ENCODE measurements at places on chromosomes 6 and 20. TPM values are rescaled to one million over a fixed set of nuclear protein-coding genes. Genes with fewer than 3 reads are reported as not detected.

FILIP1 gene
- 183 TPM for total RNA-seq

CD93 gene
- 40.3 TPM for total RNA-seq

MYL9 gene
- 2,307 TPM for total RNA-seq

PAX1 gene
- 0.35 TPM for total RNA-seq

CTCFL gene
- not detected for total RNA-seq

LGSN gene
- not detected for total RNA-seq

C20orf204 gene
- total RNA-seq: 0.86 TPM

TPD52L2 gene
- 72.0 TPM for total RNA-seq

DNA sequence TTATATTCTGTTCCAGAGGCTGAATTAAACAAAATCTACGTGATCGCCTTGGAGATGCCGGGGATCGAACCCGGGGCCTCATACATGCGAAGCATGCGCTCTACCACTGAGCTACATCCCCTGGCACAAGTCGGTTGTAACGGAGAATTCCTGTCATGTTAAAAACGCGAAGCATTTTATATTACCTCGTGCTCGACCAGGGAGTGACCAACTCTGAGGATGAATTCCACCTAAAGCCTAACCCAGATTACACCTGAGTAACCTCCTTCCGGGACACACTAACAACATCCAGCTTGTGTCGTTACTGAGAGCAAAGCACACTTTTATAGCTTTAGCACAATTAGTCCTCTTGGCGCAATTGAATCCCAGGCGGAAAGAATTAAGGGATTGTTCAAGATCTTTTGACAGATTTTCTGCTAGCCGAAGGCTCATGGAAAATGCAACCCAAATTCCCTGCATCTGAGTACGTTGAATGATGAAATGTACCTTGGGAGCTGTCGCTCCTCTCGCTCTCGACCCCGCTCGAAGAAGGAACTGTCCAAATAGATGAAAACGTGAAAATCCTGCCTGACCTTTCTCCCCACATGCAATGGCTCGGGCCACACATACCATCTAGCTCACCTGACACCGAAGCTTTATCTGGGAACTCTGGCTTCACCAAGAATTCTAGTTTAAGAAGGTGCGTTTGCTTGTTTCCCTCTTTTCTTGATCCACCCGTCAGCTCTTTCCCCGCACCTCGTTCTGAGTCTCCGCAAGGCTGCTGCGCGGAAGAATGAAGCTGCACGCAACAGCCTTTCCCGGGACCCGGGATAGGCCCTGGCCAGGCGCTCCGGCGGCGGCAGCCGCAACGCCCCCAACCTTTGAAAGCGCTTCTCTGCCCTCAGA, 148.3 kb downstream of the GPX5 start:
- no peak for DNase-seq

DNA sequence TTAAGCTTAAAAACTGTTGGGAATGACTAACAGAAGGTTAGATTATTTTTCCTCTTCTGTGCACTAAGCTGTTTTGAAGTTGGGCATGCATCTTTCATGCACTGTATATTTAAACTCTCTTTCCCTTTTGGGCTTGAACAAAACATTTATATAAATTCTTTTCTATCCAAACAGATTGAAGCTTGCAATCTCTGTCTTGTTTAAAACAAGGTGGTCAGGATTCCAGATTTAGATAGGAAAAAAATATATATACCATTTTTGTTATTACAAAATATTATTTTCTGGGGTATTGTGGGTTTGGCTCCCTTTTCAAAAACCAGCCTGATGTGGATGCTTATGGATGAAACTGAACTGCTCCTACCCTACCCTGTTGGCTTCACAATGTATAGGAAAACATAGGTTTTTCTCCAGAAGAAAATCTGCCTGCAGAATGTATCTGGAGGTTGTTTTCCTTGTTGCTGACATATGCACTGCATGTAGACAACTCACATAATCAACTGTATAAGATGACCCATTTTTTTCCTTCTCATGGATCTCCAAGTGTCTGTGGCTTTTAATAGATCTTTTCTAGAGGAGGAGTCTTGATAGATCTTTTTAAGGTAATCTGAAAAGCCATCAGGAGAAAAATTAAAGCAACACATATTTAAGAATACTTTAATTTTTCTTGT, 146.3 kb downstream of the PRL start:
- DNase-seq: no peak

- DNase-seq: no peak
Observed at GRCh38 chr6:38144365-38144945, 324.9 kb downstream of the ZFAND3 start.

DNA sequence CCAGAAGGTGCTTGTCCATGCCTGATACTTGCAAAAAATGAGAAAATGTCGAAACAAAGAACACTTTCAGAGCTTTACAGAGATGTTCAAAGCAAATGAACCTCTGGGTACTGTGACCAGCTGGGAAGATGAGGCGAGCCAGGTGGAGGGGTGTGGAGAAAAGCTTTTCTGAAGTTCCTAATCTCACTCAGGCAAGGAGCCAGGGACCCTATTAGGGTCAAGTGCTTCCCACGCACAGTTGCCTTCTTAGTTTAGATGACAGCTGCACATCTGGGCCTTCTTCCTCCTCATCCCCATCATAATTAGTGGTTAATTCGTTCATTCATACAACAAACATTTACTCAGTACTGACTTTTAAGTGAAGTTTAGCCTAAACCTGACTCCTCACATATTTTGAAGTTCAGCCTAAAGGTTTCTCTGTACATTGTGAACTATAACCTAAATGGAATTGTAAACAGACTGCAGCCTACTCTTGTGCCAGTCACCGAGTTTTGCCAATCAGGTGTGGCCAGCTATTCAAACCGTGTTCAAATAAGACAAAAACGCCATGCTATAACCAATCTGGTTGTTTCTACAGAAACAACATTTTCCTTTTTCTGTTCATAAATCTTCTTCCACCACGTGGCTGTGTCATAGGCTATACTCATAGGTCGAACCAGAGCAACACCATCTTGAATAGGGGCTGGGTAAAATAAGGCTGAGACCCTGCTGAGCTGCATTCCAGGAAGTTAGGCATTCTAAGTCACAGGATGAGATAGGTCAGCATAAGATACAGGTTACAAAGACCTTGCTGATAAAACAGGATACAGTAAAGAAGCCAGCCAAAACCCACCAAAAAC, 19.3 kb upstream of the AHCY start:
- no peak for DNase-seq

DNA sequence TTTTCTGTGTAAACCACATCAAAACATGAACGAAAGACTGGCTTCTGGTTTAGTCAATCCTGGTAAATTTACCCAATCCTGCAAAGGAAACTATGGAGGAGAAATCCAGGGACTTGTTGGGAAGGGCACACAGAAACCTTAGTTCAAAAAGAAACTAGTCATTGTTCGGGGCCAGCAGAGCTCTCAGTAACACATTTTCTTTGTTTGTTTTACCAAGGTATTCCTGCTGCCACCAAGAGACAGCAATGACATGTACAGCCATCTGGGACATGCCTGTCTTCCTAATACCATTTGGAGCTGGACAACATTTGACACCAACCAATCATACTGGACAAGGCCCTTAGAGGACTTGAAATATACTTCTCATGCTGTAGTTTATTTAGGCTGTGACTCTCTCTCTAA, 8.3 kb downstream of the OARD1 start:
- no peak for DNase-seq

DNA sequence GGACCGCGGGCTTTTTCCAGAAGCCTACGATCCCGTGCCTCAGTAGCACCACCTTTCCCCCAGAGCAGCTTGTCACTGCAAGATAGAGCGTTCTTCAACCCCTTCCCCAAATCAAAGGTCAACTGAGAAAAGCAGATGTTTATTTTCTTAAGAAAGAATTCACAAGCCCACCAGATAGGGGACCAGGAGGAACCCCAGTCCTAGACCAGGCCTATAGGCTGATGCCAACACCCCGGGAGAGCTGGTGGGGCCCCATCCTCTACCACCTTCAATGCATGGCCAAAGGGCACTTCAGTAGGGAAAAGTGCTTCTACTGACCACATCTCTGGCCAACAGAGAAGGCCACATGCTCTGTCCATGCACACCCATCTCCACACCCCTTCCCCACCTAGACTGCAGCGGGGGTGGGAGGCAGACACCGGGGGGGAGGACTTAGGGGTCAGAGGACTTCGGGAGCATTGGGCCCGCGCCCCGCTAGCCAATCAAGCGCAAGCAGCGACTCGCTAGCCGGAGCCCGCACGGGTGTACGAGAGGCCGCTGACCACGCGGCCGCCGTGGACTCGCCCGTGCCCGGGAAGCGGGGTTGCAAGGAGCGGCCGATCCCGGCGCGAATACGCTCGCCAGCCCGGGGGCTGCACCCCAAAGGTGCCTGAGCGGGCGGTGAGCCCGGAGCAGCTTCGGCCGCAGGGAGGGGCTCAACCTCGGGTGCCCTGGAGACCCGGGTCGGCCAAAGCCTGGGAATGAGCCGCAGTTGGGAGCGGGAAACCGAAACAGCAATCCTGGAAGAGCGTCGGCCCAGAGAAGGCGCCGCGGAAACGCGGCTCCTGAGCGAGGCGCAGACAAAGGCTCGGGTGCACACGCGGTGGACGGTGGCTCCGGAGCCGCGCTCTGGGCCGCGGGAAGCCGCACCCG, 2.8 kb downstream of the PDE10A start:
- no peak for DNase-seq

DNA sequence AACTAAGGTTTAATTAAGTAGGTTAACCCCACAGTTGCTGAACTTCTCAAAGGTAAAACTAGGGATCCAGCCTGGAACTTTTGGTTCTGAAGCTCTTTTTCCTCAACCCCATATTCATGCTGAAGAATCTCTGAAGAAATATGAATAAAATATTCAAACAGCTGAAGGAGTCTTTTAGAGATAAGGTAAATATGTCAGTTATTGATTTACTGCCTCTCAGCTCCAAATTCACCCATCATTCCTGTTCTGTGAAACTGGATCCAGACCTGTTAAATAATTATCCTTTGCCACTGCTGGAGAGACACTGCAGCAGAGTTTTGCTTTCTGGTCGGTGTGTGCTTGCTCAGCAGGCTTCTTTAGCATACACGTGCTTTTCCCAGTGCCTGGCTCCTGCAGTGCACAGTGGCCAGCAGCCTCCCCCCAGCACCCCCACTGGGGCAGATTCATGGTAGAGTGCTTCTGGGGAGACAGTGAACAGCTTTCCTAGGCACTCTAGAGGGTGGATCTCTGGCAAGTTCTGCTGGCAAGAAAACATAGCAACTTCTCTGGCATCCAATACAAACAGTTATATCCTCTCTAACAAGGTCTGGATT, 62.0 kb upstream of the BCLAF1 start:
- DNase-seq: no peak

- DNase-seq: peak; percentile 39
Observed at GRCh38 chr20:37566590-37567330, 39.1 kb upstream of the BLCAP start.

GRCh38 chr6:54993948-54994347, 147.4 kb downstream of the FAM83B start:
- DNase-seq: no peak

GRCh38 chr6:82915666-82916065, 150.0 kb downstream of the UBE3D start:
- DNase-seq: no peak

DNA sequence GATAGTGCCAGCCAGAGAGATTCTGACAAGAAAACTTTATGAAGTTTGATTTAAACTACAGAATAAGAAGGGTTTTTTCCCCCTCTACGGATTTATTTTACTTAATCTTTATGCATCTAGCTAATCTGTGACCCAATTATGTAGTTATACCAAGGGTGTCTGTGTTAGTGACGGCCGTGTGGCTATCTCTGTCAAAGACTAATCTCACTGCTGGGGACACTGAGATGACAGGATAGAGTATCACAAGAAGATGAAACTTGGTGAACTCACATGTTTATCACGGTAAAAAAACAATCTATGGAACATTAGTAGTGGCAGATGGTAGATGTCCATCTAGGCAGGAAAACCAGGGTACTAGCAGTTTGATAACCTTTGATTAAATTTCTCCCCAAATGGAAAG, 149.7 kb downstream of the AHI1 start:
- DNase-seq: no peak

DNA sequence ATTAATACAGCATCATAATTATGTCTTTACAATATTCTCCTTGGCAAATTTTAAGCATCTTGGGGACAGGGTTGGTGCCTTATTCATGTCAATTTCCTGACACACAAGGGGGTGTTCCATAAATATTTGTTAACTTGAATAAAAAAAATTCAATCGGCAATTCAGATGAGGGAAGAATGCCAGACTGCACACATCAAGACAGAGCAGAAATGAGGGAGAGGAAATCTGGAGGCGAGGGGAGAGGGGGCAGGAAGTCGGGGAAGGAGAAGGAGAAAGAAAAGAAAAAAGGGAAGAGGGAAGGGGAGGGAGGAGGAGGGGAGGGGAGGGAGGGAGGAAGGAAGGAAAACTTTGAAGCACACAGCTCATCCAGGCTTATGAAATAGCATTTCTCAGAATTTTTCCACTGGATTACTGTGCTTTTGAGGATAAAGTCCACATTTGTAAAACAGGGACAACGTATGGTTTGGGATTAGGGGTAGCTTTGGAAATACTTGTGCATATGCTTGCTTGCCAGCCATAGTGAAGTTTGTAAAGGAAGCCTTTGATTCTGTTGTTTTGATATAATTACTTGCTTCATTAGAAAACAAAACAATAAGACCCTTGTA, 362.1 kb downstream of the SAMD5 start:
- no peak for DNase-seq

DNA sequence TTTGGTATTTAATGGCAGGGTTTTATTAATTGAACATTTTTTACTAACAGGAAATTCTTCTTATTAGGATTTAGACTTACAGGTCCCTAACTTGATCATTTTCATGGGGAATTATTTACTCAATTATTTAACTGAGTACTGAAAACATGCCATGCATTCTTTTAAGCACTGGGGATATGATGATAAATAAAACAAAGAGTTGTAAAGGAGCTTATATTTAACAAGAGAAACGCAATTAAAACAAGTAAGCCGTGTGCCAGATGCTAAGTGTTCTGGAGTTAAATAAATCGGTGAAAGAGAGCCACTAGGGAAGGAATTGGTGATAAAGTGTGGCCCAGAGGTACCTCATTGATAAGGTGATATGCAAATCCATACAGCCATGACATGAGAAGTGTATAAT, 214.2 kb upstream of the HTR1E start:
- DNase-seq: no peak

DNA sequence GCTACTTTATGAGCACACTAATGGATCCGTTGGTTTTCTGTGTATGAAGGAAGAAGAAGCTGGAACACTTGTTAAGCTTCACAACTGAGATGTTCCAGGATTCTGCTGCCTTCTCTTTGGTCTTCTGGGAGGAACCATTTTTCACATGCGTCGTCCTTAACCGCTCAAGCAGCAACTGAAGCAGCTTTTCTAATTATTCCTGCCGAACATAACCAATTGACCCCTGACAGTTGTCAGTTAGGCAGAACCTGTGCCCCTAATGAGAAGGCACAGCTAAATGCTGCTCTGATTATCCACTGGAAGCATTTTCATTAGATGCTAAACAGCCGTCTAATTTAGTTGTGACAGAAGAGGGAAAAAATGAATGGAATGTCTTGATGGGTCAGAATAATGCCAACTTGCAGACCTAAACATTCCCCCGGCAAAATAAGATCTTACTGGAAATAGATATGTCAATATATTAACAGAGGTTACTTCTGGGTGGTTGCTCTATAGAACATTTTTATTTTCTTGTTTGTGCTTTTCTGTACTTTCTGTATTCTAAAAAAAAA, 85.0 kb upstream of the SMLR1 start:
- no peak for DNase-seq

GRCh38 chr6:56742122-56742791, 99.6 kb upstream of the DST start:
- DNase-seq: no peak

- no peak for DNase-seq
Observed at GRCh38 chr6:15810618-15811017, 147.8 kb upstream of the DTNBP1 start.

All from cardiac septum (tissue), 1 donor.